NCI-H187 (cell line): ENCODE measurements at places on chromosomes 1 and 21.

DNA sequence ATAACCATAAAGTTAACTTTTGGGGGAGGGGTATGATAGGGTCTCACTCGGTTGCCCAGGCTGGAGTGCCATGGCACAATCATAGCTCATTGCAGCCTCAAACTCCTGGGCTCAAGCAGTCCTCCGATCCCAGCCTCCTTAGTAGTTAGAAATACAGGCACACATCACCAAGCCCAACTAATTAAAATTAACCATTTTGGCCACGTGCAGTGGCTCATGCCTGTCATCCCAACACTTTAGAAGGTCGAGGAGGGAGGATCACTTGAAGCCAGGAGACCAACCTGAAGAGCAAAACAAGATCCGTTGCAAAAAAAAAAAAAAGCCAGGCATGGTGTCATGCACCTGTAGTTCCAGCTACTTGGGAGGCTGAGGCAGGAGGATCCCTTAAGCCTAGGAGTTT is 26.6 kb upstream of the MED18 start:
- DNase-seq, result no peak

GRCh38 chr1:69411617-69412016 is 156.1 kb upstream of the LRRC7 start:
- no peak for DNase-seq

DNA sequence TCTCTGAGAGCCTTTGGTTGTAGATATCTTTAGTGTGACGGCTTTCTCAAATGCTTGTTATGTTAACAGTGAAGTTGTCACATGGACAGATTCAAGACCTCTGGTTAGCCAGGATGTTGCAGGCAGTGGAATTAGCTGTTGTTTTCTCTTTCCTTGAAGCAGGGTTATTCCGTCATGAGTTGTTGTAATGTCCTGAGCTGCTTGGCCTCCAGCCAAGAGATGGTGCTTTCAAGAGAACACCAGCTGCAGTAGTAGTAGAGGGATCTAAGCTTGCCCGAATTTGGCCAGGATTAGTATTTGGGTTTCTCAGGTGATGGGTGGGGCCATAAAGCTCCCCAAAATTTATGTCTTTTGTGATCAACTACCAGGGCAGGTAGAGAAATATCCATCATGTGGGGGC is 13.4 kb downstream of the KCNE1 start:
- DNase-seq, result no peak

- DNase-seq, result no peak
Measured at GRCh38 chr1:228046421-228047182, 35.9 kb upstream of the ARF1 start.

DNA sequence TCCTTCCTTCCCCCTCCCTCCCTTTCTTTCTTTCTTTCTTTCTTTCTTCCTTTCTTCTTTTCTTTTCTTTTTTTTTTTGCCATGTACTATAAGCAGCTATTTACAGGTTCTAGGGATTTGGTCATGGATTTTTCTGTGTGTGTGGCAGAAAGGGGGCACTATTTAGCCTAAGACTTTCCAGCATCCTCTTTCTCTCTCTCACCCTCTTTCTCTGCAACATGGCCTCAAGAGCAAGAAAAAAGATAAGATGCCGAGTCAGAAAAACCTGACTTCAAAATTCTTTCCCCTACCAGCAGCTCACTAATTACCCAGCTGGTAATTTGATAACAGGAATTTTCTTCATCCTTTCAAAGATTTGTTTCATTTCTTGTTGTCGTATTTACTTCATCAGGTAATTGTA is 458.3 kb upstream of the ADAMTS5 start:
- DNase-seq, result no peak

DNA sequence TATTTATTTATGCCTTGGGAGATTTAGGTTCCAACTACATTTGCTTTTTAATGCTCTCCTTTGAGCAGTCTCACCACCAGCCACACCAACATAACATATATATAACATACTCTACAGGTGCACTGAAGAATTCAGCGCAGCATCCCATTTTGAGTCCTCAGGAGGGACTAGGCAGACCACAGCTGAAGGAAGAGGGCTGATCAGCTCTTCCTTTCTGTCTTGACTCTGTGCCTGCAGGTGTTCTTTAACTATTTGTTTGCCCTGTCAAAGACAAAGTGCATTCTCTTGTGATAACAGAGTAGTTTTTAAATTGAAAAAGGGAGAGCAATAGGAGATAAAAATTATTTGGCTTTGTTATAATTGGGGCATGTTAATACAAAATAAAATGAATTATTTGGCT is 17.0 kb downstream of the HIPK1 start:
- DNase-seq, result no peak

- no peak for DNase-seq
Measured at GRCh38 chr1:70140343-70140742, 65.0 kb downstream of the LRRC40 start.

DNA sequence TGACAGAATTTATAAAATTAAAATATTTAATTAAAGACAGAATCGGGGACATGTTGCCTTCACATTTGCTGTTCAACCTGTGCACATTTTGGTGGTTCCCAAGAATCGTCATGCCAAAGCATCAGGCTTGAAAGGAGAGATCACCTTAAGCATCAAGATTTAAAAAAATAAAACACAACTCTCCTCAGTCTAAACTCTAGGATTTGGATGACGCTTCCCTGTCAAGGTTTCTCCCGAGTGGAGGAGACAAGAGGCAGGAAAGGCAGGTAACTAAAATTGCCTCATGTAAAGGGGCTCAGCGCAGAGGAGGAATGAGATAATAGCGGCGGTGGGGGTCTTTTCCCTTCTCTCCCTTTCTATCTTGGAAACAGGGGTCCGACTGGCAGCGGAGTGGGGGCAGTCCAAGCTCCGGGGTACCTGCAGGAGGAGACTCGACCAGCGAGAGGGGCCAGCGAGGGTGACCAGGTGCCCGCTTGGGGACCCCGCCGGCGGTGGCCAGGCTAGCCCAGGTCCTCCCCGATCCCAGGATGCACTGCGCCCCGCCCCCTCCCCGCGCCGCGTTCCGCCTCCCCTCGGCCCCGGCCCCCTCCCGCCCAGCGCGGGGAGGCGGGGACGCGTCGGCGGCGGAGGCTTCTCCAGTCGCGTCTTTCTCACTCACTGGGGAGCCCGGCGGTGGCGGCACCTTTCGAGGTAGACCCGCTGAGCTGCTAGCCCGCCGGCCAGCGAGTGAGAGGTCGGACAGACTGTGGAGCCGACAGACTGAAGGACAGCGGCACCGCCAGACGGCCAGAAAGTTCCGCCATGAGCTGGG is at the start of gene FNBP1L:
Gene FNBP1L (plus strand): TSS at position 638 of the 811 bp plus-strand sequence. CDS start 164 bp downstream, at position 802.
- DNase-seq, result peak; percentile 73

DNA sequence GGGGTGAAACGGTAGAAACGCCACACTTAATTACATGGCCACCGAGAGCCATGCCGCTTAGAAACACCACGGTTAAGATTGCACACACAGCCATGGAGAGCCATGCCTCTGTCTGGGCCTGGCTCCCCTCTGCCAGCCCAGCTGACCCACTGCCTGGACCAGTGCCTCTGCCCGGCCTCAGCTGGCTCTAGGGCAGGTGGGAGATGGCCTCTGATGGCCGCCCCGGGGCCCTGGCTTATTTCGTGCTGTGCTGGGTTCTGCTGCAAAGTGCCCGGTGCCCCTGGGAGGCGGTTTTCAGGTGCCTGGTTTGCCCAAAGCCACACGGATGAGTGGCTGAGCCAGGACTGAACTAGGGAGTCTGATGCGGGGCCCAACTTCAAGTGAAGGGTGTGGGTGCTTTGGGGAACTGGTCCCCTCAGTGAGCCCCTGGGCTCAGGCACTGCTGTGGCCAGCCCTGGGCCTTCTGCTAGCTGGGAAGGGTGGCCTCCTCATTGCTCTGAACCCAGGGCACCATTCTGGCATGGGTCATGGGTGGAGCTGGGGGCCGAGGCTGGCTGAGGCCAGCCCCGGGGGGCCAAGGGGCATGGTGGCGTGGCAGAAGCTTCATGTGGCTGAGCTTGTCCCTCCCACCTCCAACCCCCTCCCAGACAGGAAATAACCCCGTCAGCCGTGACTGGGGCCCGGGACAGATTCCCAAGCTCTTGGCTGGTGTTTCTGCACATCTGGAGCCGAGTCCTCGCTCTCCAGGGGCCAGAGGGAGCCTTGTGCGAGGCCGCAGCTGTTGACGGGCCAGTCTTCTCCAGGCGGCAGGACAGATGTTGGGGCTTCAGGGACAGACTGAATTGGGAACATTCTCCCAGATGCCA is 1.9 kb upstream of the GPR153 start:
- DNase-seq, result no peak

DNA sequence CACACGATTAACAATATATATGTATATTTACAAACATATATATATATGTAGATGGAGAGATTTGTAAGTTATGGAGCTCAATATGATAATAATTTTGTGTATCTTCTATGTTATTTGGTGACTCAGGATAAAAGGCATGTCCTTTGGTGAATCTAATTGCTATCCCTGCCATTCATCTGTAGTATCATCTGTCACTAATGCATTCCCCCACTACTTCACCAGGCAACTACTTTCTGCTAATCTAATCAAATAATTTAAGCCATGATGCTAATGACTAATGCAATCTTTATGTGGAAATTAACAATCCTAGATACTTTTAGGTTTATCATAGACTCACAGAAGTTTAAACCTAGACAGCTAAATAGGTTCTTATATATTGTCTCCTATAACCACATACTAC is 1074.5 kb downstream of the PLA2G4A start:
- DNase-seq, result no peak

GRCh38 chr21:28148400-28149064 is 844.1 kb downstream of the LTN1 start:
- DNase-seq, result no peak

- DNase-seq, result no peak
Measured at GRCh38 chr1:1038694-1039093, 18.8 kb downstream of the AGRN start.

DNA sequence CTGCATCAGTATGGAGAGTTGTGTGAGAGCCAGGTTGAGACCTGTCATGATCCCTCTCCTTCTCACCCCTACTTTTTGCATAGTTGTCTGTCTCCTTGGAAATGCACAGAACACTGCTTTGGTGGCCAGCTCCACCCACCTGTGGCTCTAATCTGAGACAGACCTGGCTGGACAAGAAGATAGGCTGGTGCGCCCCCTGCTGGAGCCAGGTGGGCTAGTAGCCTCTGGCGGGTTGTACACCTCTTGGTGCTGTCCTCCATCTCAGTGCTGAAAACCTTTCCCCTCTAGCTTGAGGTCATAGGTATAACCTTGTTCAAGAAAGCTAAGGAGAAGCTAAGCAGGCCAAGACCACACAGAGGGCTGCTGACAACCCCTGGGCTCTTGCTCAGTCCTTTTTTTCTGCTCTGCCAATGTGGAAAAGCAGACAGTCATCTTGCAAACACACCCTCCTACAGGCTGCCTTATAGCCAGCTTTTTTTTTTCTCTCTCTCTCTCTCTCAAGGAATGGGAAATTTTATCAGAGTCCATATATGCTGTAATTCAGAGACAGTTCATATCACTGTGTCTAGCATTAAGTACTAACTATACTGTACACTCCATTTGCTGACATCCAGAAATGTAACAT is 58.8 kb upstream of the SPATA6 start:
- peak; percentile 37 for DNase-seq

DNA sequence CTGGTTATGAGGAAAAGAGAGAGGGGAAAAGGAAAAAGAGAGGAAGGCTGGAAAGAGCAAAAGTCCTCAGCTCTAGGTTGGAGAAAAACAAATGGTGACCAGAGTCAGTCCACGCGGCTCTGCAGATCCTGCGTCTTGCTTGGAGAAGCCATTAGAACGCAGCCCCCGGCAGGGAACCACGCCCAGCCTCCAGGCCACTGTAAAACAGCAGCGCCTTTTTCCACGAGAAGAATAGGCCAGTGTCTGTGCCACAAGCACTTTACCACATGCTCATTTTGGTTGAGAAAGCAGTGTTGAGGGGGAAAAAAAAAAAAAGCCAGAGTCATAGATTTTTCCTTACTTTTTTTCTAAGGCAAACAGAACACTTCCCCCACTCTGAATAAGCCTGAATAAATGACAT is 846.9 kb upstream of the ADAMTS5 start:
- DNase-seq, result no peak

GRCh38 chr1:165612062-165612461 is 19.0 kb upstream of the MGST3 start:
- no peak for DNase-seq

DNA sequence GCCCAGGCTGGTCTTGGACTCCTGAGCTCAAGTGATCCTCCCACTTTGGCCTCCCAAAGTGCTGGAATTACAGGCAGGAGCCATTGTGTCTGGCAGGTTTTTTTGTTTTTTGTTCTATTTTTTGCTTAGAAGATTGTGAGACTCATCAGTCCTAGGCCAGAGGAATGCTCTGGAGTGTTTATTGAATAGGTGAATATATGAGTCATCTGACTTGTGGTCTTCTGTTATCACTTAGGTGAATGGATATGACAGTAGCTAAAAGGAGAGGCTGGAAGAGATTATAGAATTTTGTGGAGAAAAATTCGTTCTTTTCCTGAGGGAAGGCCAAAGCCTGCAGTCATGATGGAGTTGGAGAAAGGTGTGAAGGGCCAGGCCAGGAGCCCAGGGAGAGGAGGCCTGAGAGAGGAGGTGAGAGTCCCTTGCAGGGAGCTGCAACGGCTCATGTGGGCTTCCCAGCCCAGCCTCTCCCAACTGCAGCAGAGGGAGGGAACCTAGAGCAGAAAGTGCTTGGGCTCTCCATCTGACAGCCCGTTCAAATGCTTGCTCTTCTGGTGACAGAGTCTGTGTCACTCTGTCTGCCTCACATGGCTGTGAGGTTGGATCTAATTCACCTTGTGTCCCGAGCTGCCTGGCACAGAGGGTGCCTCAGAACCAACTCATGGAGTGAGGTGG is 31.6 kb upstream of the ACOT11 start:
- DNase-seq, result no peak

GRCh38 chr1:54498383-54499096 is 49.5 kb upstream of the ACOT11 start:
- DNase-seq, result no peak

DNA sequence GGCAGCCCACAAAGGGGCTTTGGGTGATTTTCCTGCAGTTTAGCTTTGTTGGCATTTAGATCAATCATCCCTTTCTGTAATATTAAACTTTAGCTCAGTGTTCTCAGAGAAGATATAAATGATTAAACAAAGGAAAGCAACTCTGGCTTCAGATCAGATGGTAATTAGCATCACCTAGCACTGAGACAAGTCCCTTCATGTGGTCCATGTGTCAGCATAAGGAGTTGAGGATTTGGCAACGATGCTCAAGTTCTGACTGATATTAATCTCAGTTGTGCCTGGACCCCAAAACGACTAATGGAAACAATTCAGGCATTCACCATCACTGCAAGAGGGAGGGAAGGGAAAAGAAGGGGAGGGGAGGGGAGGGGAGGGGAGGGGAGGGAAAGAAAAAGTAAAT is 60.4 kb downstream of the SEC16B start:
- no peak for DNase-seq

DNA sequence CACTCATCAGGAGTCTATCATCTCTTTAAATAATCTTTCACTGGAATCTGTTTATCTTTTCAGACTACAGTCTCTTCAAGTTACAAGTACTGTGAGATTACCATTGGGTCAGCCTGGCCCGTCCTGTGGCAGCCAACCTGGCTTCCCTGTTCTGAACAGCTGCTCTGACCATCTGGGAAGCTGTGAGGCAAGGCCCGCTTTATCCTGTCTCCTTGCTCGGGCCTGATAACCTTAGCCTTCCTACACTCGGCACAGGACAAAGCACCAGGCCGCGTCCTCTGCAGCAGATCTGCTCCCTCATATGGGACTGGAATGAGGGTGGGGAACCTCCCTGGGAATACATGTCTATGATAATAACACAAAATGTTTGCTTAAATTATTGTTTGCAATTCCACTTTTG is 113.3 kb downstream of the PTPN14 start:
- DNase-seq, result no peak

GRCh38 chr1:98184856-98185255 is 264.0 kb upstream of the DPYD start:
- no peak for DNase-seq
